ENCODE measurements at places on chromosomes 13 and 19.

- no peak for DNase-seq
Observed at GRCh38 chr13:74187564-74187963, 53.4 kb upstream of the KLF12 start.

- no peak for DNase-seq
Observed at GRCh38 chr13:99704390-99704789, 203.1 kb downstream of the TM9SF2 start.

DNA sequence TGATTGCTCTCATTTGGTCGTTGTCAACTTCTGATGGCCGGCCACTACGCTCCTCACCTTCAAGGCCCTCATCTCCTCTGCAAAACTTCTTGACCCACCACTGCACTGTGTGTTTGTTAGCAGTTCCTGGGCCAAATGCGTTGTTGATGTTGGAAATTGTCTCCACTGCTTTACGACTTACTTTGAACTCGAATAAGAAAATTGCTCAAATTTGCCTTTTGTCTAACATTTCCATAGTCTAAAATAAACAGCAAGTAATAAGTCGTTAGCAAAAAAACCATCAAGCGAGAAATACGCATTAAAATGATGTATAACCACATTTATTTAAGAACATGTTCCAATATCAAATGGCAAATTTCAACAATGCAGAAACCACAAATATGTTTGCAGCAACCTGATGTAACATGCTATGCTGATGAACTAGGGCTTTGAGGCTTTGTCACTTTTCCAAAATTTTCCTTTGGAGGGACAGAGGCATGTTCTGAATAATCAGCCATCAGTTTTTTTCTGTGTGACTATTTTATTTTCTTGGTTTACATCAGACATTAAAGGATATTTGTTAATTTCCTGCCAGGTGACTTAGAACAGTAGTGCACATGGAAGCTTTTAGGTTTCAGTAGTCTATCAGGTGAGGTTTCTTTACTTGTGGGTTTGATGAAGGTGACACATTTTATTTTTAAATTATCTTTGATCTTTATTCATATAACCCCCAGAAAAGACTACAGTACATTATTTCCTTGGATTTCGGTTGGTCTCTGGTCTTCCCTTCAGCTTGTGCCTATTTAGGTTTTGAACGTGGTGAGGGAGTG, 74.7 kb upstream of the TEX29 start:
- no peak for DNase-seq

GRCh38 chr13:31912647-31913401, 118.8 kb upstream of the FRY start:
- DNase-seq = no peak

- DNase-seq = no peak
Observed at GRCh38 chr13:73069206-73069805, 10.5 kb downstream of the KLF5 start.

GRCh38 chr13:25963674-25964073, 88.1 kb downstream of the SHISA2 start:
- DNase-seq = no peak

DNA sequence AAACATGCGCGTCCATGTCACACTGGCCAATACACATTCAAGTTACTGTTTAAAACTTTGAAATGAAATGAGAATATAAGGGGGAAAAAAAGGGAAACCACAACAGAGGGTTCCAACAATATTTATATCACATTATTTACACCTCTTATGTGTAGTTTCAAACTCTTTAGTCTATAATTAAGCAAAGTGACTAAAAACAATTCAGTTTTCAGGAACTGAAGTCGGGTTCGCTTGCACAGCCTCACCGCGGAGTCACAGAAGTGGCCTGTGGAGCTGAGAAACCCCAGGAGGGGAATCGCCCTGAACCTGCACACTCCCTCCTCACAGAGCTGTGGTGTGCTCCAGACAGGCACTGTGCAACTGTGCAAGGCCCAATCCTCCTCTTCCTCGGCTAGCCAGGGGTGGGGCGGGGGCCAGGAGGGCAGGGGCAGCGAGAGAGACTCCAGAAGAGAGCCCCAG, 75.9 kb downstream of the STK24 start:
- DNase-seq = no peak

DNA sequence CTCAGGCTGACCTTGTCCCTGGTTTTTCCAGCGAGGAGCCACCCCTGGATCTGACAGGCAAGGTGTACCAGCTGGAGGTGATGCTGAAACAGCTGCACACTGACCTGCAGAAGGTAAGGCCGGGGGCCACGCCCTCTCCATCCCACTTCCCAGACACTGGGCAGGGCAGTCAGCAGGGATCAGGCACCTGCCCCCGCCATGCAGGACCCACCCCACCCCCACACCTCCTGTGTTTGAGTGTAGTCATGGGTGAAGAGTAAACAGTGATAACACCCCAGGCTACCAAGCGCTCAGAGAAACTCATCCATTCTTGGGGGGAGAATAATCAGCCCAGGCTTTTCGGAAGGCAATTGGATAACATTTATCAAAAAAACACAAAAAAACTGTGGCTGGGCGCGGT, 19.9 kb downstream of the DPF1 start:
- no peak for DNase-seq

GRCh38 chr19:13017306-13018034, 22.2 kb downstream of the NFIX start:
- no peak for DNase-seq

- DNase-seq = peak; percentile 3
Observed at GRCh38 chr13:97976610-97977521, 23.4 kb downstream of the IPO5 start.

- DNase-seq = no peak
Observed at GRCh38 chr13:23621316-23621645, 51.1 kb downstream of the TNFRSF19 start.

- DNase-seq = no peak
Observed at GRCh38 chr19:45881909-45882528, 3.9 kb downstream of the IRF2BP1 start.

DNA sequence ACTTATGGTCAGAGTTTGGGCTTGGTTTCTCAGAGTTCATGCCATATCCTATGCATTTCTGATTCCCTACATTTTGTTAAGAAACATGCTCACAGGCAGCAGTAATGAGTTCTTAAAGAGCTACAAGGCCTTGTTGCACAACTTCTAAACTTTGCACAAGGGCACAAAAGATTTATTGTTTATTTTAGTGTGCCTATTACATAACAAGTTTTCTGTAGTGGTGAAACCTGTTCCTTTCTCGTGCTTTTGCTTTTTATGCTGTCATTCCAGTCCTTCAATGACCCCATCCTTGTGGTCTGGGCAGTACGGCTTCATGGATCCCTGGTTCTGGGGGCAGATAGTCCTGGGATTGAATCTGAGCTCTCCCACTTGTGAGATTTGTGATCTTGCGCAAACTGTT, 17.8 kb downstream of the ZNF507 start:
- DNase-seq = peak; percentile 28

DNA sequence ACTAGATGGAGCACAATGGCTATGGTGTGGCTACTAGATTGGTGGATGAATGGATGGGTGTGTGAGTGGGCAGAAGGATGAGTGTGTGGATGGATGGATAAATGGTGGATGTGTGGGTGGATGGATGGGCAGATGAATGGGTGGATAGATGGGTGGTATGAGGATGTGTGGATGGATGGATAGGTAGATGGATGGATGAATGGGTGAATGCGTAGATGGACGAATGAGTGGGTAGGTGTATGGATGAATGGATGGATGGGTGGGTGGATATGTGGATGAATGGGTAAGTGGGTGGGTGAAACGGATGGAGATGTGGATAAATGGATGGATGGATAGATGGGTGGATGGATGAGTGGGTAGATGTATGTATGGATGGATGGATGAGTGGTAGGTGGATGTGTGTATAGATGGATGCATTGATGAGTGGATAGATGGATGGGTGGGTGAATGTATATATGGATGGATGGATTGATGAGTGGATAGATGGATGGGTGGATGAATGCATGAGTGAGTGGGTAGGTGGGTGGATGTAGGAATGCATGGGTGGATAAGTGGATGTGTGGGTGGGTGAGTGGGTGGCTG, 114.2 kb downstream of the TEX29 start:
- DNase-seq = no peak

DNA sequence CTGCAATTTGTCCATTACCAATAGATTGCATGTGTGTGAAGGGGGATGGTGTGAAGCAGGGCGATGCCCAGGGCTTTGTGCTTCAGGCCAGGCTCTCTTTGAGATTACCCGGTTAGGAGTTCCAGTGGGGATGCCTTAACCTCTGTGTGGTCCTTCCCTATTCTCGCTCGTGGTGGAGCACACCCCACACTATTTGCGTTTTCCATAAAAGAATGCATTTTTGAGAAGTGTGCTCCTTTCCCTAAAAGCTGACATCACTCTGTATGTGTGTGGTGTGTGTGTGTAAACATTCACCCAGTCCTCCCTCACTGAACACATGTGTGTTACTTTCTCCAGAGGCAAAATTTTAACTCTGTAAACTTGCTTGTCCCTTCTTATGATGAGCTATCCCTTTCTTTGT, 308.3 kb downstream of the SLC7A1 start:
- DNase-seq = no peak

DNA sequence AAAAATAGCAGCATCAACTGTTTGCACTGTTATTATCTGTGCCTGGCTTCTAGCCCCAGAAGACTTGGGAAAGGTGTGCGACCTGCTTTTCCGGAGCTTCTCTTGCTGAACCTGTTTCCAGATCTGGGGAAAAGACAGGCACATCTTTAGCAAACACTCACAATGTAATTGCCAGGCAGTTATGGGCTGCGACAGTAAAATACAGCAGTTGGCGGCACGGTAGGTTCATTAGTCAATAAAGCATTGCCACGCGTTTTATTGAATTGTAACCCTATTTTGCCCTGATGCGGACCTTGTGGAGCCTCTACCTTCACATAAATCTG, 223.7 kb upstream of the TSHZ3 start:
- no peak for DNase-seq

GRCh38 chr19:55044771-55045716, 7.0 kb upstream of the GP6 start:
- no peak for DNase-seq

- DNase-seq = no peak
Observed at GRCh38 chr19:40646743-40647254, 43.7 kb downstream of the NUMBL start.

DNA sequence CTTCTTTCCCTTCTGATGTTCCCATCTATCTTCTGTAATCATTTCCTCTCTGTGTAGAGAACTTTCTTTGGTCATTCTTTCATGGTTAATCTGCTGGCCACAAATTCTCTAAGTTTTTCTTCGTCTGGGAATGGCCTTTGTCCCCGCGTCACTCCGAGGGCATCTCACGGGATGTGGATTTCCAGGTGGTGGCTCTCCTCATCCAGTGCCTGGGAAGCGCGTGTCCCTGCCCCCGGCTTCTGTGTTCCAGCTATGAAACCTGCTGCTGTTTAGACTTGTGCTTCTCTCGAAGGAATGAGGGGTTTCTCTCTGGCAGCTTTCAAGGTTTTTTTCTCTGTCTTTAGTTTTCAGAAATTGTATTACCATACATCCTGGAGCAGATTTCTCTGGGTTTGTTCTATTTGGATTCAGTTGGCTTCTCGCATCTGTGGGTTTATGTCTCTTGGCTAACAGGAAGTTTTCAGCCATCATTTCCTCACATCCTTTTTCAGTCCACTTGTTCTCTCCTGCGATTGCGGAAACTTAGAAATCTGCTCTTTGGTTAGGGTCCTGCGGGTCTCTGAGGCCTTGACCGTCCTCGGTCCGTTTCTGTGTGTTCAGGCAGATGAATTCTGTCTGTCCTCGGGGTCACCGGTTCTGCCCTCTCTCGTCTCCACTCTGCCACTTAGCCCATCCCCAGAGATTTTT, 36.9 kb upstream of the DCUN1D2 start:
- DNase-seq = no peak

DNA sequence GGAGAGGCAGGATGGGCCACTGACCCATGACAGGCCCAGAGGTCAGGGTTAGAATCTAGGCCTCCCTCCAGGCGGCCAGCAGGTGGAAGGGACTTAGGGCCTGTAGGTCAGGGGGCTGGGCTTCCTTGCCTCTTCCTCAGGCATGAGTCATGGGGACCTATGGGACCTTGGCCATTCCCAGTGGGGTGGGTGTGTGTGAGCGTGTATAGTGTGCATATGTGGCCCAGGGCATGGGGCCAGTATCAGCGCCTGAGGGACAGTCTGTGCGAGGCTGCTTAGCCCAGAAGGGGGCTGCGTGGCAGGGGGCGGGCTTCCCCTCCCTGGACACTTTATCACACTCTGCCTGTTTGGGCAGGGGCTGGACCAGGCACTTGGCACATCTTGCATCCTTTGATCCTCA, 13.3 kb downstream of the KCTD15 start:
- DNase-seq = no peak

- no peak for DNase-seq
Observed at GRCh38 chr13:32334671-32335070, 19.4 kb downstream of the BRCA2 start.

GRCh38 chr13:28754698-28755545, 36.2 kb upstream of the SLC46A3 start:
- peak; percentile 65 for DNase-seq

GRCh38 chr13:106324444-106324843, 211.0 kb downstream of the EFNB2 start:
- no peak for DNase-seq

GRCh38 chr13:20390526-20391175, 135.0 kb downstream of the CRYL1 start:
- no peak for DNase-seq

GRCh38 chr13:50247223-50247622, 232.0 kb downstream of the KCNRG start:
- DNase-seq = no peak

DNA sequence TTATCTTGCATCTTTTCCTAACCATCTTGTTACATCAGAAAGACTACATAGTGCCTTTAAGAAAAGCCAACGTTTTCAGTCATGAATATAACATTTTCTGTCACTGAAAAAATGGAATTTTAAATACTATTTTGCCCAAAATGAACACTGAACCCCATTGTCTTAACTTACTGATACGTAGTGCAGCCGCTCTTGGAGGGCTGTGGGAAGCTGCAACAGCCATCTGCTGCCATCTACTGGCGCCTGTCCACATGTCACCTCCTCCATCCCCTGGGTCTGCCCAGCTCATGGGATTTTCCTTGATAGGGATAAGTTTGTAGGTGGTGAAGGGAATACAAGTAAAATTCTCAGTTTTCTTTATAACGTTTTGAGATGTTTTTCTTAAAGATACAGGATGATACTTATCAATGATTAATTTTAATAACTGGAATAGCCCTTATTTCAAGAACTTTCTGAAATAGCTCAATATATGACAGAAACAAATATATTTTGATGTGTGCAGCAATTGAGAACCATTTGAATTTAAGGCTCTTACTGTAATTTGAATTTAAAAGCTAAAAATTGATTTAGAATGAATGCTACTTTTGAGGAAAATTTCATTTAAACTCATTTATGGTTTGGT, 73.7 kb downstream of the GGACT start:
- peak; percentile 51 for DNase-seq

- peak; percentile 39 for DNase-seq
Observed at GRCh38 chr19:44570984-44571684, 41.7 kb upstream of the CEACAM20 start.
